Fibroblast of skin of right quadriceps (primary cell): ENCODE measurements at places on chromosomes 4 and X.

- no peak for DNase-seq
Measured at GRCh38 chrX:120140293-120140981, 18.0 kb upstream of the RHOXF2 start.

DNA sequence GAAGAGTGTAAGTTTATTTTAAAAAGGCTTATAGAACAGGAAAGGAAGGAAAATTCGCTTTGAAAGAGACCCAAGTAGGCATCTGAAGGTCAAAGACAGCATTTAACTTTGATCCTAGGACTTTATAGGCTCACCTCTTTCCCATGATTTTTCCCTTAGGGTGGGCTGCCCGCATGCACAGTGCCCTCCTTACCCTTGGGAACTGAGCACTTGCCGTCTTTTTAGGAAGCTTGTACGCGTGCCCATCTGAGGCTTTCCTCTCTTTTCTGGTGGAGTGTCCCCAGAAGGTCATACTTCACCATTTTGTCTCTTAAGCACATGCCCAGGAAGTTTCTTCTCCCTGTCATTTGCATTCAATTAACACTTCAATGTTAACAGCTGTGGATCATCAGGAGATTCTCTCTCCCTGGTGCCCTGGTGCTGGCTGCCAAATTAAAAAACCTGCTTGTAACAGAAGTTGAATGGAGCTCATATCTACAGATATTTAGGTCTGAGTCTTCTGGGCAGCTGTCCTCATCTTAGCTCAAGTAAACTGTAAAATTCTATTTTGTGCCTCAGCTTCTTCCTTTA is 38.4 kb upstream of the IL9R start:
- no peak for DNase-seq

DNA sequence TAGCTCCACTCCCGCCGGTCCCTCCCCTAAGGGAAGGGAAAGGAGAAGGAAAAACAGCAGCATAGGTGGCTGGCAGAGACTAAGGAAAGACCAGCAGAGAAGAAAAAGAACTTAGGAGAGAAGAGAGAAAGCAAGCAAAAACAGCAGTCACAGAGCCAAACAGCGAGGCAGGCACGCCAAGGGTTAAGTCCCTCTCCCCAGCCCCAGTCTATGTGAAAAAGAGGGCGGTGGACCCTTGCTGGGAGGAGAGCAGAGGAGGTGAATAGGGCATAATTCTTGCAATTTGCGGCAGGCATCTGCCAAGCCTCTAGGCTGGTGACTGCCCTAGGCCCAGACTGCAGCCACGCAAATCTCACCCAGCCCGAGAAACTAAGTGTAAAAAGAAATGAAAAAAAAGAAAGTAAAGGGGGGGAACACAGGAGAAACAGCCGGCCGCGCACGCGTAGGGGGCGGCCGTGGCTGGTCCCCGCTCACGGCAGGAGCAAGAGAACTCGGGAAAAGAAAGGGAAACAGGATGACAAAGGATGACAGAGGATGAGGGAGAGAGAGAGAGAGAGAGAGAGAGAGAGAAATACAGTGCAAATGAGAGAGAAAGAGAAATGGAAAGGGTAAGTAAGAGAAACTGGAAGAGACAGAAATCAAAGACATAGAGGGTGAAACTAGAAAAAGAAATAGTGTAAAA is 48.6 kb downstream of the MAGEA9 start:
- peak; percentile 24 for DNase-seq

DNA sequence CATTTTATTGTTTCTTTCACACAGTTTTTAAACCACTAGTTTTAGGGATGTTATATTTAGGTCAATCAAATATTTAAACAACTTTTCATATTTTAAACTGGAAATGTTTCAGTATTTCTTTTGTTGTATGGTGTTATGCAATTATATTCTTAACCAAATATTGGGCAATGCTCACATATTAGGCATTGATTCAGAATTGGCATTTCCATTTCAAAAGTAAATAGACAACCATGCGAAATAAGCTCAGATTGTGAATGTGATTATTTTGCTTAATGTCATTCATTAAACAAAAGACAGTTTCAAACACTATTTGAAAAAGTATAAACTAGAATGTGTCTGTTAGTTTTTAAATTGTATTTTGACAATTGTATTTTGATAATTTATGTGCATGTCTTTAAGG is 36.9 kb downstream of the ARAP2 start:
- no peak for DNase-seq

- no peak for DNase-seq
Measured at GRCh38 chr4:119971431-119972084, 95.1 kb downstream of the MAD2L1 start.

GRCh38 chrX:143581240-143581639 is 54.7 kb downstream of the SLITRK4 start:
- no peak for DNase-seq

DNA sequence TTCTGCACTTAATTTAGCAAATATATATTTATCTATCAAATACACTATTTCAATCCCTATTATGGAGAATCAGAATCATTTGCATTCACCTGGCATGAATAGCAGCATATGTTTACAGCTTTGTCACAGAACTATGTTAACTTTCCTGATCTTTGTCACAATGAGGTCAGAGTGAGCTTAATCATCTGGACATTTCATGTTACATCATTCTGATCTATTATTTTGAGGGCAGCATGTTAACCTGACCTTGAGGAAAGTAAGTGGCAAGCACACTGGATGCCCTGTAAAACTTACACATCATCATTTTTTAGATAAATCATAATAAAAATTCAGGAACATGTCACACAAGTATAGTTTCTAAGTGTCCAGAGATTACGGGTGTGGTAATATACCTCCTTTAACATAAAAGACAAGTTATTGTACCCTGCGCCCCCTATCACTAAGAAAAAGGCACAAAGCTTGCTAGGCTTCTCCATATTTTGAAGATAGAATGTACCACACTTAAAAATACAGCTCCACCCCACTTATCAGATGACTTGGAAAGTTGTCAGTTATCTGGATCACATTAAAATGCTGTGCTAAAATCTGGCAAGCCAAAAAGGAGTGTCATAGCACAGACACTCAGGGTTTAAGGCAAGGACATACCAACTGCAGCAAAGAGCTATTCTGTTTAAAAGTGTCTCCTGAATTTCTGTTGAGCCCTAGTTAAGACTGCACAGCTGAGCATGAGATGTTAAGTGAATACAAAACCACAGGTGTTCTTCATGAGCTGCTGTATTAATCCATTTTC is 182.7 kb upstream of the FAT4 start:
- DNase-seq, result peak; percentile 7

DNA sequence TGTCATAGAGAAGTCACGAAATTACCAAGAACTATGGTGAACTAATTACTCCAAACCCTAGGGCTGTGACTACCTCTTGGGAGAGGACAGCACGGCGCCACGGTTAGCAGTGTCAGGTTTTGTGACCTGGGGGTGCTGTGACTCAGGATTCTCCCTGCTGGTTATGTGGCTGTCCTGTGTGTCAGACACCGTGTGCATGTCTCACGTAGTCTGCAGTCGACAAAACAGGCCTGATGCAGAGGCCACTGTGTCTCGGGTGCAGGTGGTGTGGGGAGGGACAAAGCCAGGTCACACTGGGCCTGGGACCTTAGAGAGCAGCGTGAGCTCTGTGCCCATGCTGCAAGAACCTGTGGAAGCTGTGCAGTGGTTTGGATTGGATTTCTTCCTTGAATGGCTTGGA is 34.1 kb downstream of the TNIP2 start:
- no peak for DNase-seq

GRCh38 chr4:80240976-80241375 is 25.5 kb upstream of the FGF5 start:
- peak; percentile 85 for DNase-seq

DNA sequence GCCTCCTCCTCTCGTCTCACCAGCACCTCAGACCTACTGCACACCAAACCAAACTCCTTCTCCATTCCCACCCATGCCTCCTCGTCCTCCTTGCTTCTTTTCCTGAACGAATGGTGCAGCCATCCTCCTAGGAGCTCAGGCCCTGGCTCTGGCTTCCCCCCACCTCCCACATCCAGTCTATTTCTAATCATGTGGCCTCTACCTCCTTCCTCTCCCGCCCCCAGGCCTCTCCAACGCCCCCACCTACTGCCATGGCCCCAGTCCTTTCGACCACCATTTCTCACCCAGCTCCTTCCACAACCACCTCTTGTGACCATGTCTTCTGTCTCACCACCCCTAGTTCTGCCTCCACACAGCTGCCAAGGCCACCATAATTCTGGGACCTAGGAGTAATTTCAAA is 127.1 kb downstream of the PJA1 start:
- no peak for DNase-seq

GRCh38 chr4:68469482-68469881 is 22.2 kb downstream of the TMPRSS11E start:
- DNase-seq, result no peak

DNA sequence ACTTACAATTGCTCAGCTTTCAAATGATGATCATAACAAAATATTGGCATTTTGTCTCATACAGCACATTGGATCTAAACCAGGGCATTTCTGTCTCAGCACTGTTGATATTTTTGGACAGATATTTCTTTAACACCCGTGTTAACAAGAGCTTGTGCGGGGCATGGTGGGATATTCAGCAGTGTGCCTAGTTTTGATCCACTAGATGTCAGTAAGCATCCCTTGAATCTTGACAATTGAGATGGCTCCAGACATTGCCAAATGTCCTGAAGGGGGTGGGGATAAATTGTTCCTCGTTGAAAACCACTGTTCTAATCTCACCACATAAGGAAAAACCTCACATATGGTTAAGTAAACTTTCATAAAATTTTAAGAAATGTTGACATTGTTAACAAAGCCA is 806.3 kb downstream of the STIM2 start:
- DNase-seq, result peak; percentile 8

- DNase-seq, result peak; percentile 9
Measured at GRCh38 chr4:159021597-159022385, 81.1 kb upstream of the RAPGEF2 start.

DNA sequence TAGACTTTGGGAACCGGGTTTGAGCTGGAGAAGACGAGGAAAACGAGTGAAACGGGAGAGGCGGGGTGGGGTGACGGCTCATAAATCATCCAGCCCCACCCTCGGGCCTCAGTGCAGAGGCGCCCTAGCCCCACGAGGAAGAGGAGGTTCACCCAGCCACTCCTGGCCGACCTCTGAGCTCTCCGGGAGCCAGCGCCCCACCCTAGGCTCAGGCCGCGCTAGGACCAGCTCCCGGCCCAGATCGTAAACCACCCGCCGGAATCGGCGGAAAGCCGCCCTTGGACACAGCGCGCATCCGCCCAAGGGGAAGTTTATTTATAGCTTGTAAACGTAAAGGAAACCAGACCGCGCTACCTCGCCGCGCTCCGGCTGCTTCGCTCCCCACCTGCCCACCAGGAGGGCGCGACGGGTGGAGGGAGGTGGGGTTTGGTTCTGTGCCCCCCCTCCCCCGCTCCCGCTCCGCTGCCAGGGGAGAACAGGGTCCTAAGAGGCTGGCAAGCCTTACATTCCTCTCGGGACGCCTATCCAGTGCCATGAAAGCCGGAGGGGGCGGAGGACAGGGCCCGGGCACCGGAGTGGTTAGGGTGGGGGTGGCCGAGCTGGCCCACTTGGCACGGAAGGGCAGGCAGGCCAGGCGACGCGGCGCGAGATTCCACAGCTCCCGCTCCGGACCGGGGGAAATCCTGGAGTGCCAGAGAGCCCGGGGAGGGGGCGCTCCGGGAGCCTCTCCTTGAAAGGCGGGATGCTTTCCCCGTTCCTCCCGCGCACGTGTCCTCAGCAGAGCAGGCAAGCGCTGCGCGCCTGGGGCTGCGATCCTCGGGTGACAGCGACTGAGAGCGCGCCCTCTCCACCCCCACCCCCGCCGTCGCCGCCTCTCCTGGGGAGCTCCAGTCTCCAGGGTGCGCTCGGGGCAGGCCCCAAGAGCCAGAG is 84.2 kb downstream of the BCOR start:
- peak; percentile 57 for DNase-seq

GRCh38 chr4:31657859-31658570 is 937.8 kb downstream of the PCDH7 start:
- peak; percentile 37 for DNase-seq

DNA sequence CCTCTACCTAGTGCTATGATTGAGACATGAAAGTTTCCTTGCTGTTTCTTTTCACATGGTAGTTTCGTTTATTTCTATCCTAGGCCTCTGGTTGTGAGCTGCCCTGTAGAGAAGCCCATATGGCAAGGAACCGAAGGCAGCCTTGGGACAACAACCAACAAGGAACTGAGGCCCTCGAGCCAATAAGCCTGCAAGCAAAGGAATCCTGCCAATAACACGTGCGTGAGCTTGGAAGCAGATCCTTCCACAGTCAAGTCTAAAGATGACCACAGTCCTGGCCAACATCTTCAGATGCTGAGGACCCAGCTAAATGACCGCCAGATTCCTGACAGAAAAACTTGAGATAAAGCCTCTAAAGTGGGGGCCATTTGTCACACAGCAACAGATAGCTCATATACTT is 100.4 kb upstream of the FAM9B start:
- DNase-seq, result no peak

- peak; percentile 37 for DNase-seq
Measured at GRCh38 chr4:33369446-33369845, 2649.3 kb downstream of the PCDH7 start.

- no peak for DNase-seq
Measured at GRCh38 chrX:129846716-129847115, 3.0 kb upstream of the ZDHHC9 start.

DNA sequence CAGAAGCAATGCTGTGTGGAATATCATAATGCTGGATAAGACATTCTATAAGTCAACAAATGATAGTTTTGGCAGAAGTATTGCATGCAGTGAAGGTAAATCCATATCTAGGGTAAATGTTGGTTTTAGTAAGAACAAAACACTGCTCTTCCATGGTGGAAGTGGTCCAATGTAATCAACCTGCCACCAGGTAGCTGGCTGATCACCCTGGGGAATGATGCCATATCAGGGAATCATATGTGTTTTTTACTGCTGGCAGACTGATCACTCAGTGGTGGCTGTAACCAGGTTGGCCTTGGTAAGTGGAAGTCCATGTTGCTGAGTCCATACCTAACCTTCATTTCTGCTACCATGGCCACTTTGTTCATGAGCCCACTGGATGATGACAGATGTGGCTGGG is 74.0 kb upstream of the CENPE start:
- no peak for DNase-seq

GRCh38 chrX:6708676-6709380 is 173.9 kb upstream of the VCX3A start:
- DNase-seq, result no peak

DNA sequence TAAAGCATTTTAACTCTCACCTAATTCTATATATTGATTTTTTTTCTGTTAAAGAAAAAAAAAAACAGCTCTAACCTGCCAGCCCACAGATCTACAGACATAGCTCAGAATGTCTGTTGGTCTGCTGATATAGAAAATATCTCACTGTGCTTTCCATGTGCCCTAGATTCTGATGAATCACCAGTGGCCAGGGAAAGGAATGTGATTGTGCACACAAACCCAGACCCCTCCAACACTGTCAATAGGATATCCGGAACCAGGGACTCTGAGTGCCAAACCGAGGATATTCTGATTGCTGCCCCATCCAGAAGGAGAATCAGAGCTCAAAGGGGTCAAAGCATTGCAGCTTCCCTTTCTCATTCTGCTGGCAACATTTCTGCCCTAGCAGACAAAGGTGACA is 12.1 kb upstream of the SCML1 start:
- DNase-seq, result no peak

DNA sequence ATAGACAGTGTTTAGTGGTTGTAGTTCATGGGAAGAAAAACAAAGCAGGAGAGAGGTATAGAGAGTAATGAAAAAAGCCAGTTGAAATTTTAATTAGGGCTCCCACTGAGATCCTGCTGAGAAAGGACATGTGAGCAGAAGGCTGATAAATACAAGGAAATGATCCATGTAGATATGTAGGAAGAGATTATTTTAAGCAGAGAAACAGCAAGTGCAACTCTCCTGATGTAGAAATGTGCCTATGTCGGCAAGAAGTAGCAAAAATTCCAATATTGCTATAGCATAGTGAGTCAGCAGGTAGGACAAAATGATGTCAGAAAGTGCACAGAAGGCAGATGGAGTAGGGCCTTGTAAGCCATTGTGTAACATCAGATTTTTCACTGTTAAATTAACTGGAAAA is 1027.3 kb downstream of the PCDH18 start:
- DNase-seq, result no peak
